NCI-H460 (cell line): ENCODE measurements at places on chromosomes 13 and 19.

- no peak for DNase-seq
Measured at GRCh38 chr19:35733180-35734125, 8.8 kb downstream of the IGFLR1 start.

GRCh38 chr19:22604571-22605274, 29.4 kb upstream of the ZNF492 start:
- DNase-seq: no peak

DNA sequence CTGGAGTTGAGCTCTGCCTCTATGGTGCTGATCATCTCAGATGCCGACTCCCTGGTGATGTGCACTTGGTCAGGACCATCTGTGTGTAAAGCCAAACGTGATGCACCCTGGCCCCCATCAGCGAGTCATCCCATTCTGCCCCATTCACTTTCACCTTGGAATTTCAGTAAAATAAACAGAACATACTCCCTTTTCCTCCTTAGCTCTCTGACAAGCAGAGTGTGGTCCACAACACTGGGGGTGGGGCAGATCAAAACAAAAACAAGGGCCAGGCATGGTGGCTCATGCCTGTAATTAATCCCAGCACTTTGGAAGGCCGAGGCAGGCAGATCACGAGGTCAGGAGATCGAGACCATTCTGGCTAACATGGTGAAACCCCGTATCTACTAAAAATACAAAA, 12.3 kb downstream of the CEACAM20 start:
- DNase-seq: no peak

- DNase-seq: no peak
Measured at GRCh38 chr13:114229506-114229905, 5.2 kb upstream of the CDC16 start.

DNA sequence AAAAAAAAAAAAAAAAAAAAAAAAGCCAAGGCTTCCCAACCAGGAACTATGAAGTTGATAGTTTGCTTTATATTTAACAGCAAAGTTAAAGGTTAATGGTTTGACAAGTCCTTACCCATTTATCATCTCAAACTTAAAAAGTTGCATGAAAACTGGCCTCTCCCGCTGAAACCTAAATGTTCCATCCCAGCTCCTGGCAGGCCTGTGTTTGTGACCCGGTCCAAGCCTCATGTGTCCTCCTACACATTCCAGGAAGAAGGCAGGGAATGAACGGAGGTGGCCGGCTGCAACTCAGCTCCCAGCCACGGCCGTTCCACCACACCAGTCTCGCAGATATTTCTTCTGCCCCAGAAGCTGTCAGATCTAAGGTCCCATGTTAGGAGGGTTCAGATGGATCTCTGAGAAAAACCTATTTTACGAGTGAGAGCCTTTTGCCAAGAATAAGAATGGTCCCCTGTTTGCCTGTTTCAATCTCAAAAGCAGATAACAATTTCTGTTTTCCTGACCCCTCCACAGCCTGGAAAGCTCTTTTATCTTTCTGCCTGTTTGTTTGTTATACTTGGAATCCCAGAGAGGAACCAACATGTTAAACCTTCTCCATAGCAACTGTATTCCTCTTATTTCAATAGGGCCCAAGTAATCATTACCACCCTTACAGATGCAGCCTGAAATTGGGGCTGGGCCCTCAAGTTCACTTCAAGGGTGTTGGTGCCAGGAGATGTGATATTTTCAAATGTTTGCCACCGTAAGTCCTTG, 56.5 kb downstream of the KCTD12 start:
- DNase-seq: no peak

DNA sequence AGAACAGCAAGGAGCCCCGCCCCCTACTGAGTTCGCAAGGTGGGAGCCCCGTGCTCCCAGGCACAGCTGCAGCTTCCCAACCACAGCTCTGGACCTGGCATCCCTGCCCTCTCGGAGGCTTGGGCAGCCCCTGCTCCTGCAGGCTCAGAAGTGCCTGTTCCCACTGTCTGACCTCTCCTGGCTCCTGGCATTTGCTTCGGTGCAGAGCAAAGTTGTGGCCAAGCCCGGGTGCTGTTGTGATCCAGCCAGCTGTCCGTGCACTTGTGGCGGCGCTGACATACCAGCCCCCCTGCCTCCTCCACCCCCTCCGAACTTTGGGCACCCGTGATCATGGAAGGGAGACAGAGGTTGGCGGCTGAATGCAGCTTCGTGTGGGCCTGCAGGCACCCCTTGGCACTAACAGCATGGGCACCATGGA, 1386.8 kb downstream of the PCDH9 start:
- DNase-seq: no peak

GRCh38 chr19:50921426-50922316, 10.5 kb upstream of the KLK4 start:
- DNase-seq: no peak

- DNase-seq: no peak
Measured at GRCh38 chr13:32036126-32036695, 4.6 kb downstream of the FRY start.

- no peak for DNase-seq
Measured at GRCh38 chr13:105579821-105580710, 955.4 kb downstream of the EFNB2 start.

DNA sequence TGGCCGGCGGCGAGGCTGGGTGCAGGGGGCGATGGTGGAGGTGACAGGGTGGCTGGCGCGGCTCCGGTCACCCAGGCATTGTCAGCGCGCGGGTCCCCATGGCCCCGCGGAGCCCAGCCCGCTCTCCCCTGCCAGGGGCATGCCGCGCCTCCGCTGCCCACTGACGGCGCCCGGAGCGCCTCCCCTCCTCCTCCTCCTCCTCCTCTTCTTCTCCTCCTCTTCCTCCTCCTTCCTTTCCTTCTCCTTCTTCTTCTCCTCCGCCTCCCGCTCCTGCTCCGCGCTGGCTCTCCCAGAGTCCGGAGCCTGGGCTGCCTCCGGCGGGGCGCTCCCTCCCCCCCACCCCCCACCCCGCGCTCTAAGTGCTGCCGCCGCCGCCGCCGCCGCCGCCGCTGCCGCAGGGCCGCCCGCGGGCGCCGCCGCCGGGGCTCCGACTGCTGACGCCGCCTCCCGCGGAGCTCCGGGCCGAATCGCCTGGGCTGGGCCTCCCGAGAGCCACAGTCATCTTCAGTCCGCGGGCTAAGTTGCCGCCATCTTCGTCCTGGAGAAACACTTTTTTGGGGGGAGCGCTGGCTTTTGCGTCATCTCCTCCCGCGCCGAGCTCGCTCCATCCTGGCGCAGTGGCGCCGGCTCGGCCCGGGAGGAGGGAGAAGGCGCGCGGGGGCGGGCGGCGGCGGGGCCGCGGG, 348.3 kb downstream of the LIG4 start:
- DNase-seq: no peak

- DNase-seq: no peak
Measured at GRCh38 chr13:22120646-22121045, 449.8 kb downstream of the FGF9 start.

DNA sequence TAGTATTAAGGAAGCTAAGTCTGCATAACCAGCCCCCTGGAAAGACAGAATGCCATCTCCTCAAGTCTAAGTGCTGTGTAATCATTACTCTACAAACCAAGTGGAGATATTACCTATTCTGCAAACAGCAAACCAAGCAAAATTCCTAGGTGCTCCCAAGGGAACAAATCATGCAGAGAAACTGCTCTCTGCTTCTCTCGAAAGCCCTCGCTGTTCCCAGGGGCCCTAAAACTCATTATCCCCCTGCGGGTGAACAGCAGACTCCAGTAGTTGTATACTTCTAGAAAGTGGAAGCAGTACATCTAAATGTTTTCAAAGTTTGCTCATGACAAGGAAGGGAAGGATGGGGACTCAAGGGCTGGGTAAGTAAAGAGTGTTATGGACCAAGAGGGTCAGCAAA, 3.2 kb downstream of the DLEU7 start:
- DNase-seq: no peak

GRCh38 chr19:47020132-47020805, 632 bp downstream of the NPAS1 start:
- DNase-seq: no peak

GRCh38 chr19:29988351-29988750, 46.3 kb downstream of the URI1 start:
- DNase-seq: no peak

DNA sequence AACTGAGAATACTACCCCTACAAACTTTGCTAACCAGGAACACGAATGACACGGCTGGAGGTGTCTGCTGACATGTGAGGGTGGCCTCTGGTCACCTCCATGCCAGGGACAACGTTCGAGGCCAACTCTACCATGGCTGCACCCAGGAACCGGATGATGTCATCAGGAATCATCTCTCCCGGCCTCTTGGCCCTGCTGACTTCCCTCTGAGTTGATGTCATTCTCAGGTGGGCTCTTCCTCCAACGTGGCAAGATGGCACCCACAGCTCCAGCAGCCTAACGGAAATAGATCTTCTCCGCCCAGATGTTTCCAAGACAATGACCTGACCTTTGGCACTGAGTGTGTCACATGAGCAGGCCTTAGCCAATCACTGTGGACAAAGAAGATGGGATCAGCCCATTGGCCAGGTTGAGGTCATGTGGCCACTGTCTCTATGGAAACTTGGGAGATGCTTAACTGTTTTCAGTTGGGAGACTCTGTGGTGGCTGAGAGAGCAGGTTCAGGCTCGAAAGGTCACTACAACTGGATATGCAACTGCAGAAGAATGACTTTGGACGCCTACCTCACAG, 15.0 kb downstream of the MBD3L2B start:
- no peak for DNase-seq

- no peak for DNase-seq
Measured at GRCh38 chr19:50949861-50950260, 3.0 kb downstream of the KLK5 start.

- peak; percentile 2 for DNase-seq
Measured at GRCh38 chr13:60335531-60335930, 61.5 kb upstream of the TDRD3 start.

GRCh38 chr13:113889467-113889866, 25.6 kb upstream of the GAS6 start:
- no peak for DNase-seq

- peak; percentile 46 for DNase-seq
Measured at GRCh38 chr13:98445340-98446233, 131.3 kb downstream of the STK24 start.

DNA sequence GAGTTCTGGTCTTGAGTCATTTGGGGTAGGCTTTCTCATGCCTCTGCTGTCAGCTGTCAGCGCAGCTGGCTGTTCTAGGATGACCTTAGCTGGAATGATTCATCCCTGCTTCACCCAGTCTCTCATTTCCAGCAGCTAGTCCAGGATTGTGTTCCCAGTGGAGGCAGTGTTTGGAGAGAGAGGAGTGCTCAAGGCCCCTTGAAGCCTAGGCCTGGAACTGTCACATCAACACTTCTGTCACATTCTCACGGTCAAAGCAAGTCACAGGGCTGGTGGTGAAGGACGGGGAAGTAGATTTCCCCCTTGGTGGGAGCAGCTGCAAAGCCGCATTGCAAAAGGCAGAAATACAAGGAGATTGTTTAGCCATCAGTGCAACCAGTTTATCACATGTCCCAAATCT, 15.2 kb downstream of the TPT1 start:
- no peak for DNase-seq

DNA sequence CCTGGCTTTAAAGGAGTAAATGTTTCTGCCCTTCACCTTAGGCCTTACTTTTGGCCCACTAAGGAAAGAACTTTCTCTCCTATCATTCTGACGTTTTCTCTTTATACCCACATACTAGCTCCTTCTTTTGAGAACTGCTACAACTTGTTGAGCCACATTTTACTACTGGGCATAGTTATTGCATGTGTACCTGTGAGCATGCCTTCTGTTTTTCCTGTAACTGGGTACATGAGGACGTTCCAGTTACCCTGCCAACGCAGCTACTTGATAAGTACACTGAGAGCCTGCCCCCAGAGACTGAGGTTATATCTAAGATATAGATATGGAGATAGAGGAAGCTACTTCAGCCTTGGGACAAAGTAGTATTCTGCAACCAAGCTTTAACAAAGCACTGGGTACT, 3.5 kb downstream of the CCDC169 start:
- no peak for DNase-seq

DNA sequence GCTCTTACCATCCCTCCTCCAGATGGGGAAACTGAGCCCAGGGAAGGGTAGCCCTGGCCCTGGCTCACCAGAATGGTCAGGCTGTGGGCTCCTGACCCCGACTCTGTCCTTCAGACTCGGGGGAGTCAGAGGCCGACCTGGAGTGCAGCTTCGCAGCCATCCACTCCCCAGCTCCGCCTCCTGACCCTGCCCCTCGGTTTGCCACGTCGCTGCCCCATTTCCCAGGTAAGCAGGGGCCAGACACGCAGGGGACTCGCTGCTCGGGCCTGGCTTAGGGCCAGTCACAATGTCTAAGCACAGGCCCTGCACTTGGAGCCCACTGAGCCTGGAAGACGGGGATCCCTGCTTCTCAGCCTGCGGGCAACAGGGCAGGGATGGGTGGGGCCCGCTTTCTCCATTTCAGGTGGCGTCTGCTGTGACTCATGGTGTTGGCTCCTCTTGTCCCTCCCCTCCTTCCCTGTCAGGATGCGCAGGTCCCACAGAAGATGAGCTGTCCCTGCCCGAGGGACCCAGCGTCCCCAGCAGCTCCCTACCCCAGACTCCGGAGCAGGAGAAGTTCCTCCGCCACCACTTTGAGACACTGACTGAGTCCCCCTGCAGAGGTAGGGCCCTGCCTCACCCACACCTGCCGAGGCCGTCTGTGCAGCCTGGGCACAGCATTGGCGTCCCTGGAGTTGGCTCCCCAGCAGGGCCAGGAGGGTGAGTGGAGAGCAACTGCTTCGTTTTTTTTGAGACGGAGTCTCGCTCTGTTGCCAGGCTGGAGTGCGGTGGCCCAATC, 9.2 kb upstream of the OVOL3 start:
- DNase-seq: no peak

DNA sequence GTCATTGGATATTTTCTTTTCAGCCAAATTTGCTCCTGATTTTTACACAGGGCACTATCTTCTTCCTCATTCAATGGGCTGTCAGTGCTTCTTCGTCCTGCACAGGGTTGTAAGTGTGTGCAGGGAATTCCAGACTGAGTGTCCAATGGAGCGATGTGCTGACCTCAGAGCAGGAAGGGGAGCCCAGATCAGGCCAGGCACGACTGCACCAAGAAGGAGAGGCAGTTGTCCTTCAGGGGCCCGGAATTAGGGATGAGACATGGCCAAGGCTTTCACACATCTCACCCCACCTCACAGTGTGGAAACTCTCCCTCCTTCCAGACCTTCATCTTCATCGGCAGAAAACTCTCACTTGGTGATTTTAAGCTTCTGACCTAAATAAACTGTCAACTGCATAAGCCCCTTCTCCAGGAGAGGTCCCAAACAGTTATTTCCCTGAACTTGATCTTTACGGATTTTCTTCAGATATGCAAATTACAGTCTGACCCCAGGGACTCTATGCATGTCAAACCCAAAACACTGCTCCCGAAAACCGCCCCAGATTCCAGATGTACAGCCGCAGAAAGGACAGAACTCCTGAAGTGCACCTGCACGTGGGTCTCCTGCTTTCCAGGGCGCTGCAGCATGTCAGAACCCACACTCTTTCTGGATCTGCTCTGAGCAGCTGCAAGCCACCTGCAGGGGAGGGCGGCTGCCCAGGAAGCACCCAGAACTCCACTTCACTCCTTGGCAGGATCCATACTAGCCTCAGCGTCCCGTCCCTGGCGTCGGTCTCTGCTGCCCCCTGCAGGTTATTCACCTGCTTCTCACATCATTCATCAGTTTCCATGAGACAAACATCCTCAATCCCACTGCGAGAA, 625 bp upstream of the ZNF20 start:
- peak; percentile 25 for DNase-seq

- DNase-seq: no peak
Measured at GRCh38 chr13:79909644-79910043, 428.7 kb downstream of the NDFIP2 start.

GRCh38 chr19:2805991-2806649, 13.5 kb upstream of the ZNF554 start:
- no peak for DNase-seq
